Left cardiac atrium (tissue), 4 donors: ENCODE measurements at places on chromosomes 16 and 17. TPM values are rescaled to one million over a fixed set of nuclear protein-coding genes. Genes with fewer than 3 reads are reported as not detected.

GRCh38 chr17:45984368-45984767 lies 14.7 kb upstream of the STH start:
- DNase-seq, result no peak

GRCh38 chr17:41519501-41520224 lies 973 bp upstream of the KRT15 start:
- no peak for DNase-seq

DNA sequence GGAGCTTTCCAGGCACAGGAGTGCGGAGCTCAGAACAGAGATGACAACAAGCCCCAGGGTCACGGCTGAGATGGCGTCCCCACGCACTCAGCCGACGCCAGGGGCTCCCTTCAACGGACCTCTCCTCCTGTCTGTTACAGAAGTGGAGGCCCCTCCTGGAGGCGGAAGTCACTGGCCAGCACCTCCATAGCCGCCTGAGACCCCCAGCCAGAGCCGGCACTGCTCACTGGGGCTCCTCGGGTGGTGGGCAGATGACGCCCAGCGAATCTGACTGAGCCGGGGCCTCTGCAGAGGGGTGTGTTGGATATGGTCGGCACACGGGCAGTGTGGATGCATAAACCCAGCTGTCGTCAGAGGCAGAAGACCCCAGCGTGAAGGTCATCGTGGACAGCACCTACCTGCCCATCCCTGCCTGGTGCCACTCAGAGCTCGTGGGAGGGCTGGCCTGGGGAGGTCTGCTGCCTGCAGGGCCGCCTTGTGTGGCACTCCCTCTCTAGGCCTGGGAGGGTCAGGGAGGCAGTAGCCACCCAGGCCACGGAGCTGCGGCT lies 20.0 kb downstream of the NDUFAF8 start:
- no peak for DNase-seq

Gene TBC1D3H
- total RNA-seq, result 0.32 TPM

Gene KRT31
- not detected for total RNA-seq

Gene WWP2
- total RNA-seq, result 19.4 TPM
